ENCODE measurements at places on chromosomes 12 and 14.

- no peak for DNase-seq
These were observed 1050.0 kb downstream of the GALC start for GRCh38 chr14:86942936-86943335.

DNA sequence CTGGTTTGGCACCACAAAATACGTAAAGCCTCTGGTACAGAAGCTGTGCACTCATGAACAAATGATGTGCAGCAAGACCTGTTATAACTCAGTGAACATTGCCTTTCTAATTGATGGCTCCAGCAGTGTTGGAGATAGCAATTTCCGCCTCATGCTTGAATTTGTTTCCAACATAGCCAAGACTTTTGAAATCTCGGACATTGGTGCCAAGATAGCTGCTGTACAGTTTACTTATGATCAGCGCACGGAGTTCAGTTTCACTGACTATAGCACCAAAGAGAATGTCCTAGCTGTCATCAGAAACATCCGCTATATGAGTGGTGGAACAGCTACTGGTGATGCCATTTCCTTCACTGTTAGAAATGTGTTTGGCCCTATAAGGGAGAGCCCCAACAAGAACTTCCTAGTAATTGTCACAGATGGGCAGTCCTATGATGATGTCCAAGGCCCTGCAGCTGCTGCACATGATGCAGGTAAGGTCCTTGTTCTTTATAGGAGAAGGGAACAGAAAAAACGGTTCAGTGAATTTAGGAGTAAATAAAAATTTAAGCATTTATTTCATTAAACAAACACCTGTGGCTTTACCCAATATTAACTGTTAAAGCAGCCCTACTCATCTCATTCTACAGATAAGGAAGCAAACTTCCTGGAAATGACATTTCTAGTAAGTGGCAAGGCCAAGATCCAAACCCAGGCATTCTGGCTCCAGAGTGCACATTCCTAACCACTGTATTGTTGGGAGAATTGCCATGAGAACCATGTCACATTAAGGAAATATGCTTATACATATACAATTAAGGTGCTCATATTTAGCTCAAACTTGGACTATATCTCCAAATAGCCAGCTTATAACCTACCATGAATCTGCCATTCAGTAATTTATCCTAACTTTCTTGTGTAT, 11.7 kb downstream of the COCH start:
- DNase-seq, result no peak

DNA sequence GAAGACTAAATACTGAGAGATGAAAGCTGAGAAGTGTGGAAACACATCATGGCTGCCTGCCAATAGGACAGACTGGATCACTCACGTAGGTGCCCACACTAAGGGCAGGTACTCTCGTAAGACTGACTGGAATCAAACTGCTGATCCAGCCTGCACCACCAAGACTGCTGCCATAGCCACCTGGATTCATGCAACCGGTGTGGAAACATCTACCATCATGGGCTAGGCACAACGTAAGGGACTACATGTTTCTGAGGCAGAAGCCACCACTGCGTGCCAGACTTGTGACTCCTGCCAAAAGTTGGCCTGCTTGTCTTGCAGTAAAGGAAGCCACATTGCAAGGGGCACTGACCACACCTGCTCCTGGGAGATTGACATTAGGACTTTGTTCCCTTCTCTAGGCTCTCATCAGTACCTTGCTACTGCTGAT, 3.8 kb downstream of the POMT2 start:
- no peak for DNase-seq

DNA sequence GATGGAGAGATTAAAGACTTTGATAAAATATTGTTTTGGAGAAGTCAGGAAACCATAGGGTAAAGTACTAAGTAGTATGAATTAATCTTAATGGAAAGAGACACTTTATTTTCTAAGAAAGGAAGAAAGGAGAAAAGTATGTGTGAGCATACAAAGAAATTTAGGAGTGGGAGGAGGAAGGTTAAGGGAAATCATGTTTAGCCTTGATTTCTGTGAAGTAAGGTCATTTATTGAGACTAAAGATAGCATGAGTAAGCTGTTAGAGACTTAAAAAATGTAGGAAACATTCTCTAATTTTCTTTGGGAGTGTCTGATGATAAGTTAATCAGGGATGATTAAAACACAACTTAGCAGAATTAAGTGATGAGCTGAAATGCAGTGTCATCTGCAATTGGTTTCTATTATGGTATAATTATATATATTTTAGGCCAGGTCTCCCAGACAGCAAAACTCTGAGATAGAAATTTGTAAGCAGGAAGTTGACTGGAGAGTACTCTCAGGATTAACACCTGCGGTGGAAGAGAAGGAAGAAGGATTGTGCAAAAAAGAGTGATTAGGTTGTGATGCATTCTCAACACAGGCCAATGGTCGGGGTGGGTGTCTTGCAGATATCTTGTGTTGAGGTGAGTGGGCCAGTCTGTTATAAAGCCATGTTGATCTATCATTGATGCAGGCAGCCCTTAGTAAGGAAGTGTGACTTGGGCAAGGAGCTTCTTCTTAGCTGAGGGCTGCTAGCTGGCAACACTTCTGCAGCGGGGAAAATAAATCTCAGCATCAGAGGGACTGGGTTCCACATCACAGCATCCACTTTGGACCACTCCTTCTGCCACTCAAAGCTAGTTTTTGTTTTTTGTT, 256.2 kb downstream of the AEBP2 start:
- no peak for DNase-seq

DNA sequence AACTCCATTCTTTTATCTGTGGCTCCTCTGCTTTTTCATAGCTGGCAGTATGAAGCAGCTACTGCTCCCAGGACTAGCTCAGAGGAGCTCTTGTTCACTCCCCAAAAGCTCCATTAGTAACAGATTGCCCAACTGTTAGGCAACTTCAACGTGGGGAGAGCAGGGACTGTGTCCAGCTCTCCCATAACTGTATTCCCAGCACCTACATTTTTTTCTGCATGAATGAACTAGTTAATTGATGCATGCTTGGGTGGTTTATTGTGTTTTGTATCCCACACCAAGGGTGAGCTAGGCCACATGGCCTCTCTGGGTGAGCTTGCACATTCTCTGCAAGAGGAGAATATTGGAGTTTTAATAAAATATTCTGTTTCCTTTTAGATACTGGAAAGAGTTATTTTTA, 15.2 kb downstream of the STON2 start:
- no peak for DNase-seq

DNA sequence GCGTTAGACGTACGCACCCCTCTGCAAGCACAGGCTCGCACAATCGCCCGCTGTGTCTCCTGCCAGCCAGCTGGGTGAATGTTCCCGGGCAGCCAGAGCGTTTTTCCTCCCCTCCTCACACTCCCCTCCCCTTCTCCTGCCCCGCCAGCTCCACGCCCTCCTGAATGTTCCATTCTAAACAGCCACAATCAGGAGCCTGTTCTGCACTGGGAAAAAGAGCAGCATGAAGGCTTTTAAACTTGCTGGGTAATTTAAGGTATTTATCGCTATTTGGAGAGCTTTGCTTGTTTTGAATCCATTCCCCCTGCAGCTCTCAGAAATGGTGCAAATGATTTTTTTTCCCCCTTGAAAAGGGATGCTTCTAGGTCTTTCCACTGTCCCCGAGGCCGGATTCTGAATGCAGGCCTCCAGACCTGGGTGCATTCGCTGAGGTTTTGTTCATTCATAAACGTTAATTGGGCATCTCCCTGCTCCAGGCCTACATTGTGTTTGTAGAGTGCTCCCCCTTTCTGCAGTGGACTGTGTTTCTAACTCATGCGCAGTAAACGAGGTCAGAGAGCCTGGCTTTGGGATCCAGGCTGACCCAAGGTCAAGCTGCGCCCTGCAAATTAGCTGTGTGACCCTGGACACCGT, 212.5 kb downstream of the CHST11 start:
- no peak for DNase-seq

All from CD4-positive, alpha-beta T cell treated with Interleukin-12 subunit alpha and Interleukin-12 subunit beta, for 1 hour (primary cell).